ENCODE measurements at places on chromosomes 5 and 9.

DNA sequence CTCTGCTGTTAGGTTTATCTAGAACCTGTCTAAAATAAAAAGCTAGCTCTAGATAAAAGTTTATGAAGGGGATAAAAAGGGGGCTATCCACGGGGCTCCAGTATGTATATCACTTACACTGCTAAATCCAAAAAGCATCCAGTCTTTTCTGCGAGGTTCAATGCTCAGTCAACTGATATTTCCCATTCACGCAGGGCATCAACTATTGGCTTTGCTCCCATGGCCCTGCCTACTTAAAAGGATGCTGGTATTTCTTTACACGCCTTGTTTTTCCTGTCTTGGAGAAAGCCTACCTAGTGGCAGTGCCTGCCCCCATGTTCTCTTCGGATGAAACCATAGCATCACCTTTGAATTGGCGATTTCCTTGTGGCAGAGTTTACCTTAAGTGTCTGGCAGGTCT lies 8.1 kb downstream of the SPRY4 start:
- DNase-seq = no peak

- DNase-seq = no peak
Measured at GRCh38 chr5:102975457-102976182, 144.3 kb downstream of the GIN1 start.

GRCh38 chr5:111278858-111279504 lies 54.8 kb downstream of the CAMK4 start:
- no peak for DNase-seq

DNA sequence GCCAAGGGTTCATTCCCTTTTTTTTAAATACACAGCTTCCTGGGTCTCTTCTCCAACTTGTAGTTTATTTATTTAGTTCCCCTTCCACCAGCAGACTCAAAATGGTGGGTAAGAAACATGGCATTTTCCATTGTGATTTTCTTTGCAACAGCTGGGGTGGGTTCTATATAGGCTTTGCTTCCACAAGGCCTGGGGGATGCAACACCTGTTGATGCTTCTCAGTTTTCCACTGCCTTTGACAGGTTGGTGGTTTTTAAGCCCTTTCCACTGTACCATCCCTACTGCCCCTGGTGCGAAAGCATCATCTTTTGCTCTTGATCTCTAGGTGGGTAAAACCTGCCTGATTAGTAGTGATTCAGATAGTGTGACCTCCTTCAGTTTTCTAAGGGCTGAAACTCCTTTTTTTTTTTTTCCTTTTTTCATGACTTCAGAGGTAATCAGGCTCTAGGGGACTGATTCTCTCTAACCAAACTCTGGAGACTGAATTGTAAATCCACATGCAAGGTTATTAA lies 8.5 kb downstream of the KDM3B start:
- no peak for DNase-seq

DNA sequence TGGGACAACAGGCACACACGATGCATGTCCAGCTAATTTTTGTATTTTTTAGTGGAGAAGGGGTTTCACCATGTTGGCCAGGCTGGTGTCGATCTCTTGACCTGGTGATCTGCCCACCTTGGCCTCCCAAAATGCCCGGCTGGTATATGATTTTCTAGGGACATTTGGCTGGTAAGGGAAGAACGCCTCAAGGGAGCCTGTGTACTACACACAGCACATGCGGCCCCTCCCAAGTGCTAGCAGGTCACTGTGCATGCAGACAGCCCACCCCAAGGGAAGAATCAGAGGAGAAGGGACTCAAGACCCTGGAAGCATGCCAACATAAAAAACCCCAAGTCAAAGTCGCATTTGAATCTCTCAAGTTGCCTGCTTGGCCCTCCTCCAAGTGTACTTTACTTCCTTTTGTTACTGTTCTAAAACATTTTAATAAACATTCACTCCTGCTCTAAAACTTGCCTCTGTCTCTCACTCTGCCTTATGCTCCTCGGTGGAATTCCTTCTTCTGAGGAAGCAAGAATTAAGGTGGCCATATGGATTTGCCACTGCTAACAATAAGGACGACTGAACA lies 24.3 kb upstream of the OTULINL start:
- no peak for DNase-seq

- DNase-seq = no peak
Measured at GRCh38 chr9:86591472-86591871, 237.3 kb upstream of the TUT7 start.

DNA sequence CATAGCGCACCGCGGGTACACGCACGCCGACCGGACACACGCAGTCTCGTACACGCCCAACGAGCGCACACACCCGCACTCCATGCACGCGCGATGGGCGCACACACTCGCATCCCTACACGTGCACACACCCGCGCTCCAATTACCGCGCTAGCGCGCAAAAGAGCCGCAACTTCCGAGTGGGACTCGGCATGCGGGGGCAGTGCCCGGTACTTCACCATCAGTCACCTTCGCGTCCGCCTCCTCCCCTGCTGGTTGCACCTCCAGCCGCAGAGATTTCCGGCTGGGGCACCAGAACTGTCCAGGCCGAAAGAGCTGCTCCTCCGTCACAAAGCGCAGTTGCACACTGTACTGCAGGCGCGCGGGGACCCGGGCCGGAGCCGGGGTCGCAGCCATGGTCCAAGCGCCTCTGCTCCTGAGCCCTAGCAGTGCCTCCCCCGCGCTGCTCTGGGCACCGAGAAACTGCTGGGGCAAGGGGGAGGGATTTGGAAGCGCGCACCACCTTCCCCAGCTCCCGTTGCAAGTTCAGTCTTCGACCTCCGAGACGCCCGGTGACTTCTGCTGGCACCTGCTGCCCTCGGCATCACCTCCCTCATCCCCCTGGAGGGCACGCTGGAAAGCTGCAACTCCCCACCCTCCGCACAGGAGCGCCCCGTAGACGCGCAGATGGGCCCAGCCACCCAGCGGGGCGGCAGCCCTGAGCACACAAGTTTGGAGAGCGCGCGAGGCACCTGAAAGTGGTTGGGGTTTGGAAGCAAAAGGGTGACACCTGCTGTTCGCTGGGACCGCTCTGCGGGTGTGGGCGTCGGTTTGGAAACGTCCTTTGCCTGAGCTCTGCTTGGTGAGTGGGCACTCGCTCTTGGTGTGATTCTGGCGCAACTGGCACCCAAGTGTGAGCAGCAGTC lies 337.4 kb upstream of the PUM3 start:
- no peak for DNase-seq

- DNase-seq = no peak
Measured at GRCh38 chr5:149614034-149614907, 33.0 kb downstream of the ARHGEF37 start.

DNA sequence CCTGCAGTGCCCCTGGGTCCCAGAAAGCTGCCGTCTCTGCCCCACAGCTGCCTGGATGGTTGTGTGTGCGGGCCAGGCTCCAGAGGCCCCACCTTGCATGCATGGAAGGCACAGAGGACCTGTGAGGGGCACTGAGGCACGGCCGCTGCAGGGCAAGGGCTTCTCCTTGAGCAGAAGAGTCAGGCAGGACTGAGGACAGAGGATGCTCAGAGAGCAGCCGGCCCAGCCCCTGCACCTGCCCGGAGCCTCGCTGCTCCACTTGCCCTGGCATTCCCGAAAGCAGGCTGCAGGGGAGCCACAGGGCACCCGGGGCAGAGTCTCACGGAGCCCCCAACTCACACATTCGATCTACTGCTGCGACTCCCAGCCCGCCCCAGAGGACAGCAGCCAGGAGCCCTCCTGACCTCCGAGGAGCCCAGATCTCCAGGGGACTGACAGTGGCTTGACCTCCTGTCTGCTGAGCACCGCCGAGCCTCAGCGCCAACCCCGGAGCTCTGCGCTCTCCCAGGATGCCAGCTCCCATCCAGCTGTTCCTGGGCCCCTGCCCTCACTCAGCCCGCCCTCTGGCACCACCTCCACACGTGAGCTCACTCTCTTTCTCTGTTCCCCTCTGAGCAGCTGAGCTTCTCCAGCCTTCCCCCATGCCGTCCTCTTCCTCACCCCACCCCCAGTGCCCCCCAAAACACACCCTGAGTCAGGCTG lies 95.0 kb downstream of the KCNT1 start:
- no peak for DNase-seq

- DNase-seq = no peak
Measured at GRCh38 chr5:96410013-96410412, 23.0 kb downstream of the PCSK1 start.

Measured in cortex of kidney (tissue), 1 donor.